Neural cell (in vitro differentiated cells): ENCODE measurements at places on chromosomes 6 and 20. TPM values are rescaled to one million over a fixed set of nuclear protein-coding genes. Genes with fewer than 3 reads are reported as not detected.

Gene PEX6
- polyA plus RNA-seq = 20.4 and 27.7 TPM in 2 replicates

Gene CLDN20
- 1.2 TPM in 1 of 2 replicates, not detected in the other for polyA plus RNA-seq

Gene FAM209A
- not detected in 2 replicates for polyA plus RNA-seq

Gene NKAPL
- polyA plus RNA-seq = not detected in 2 replicates

Gene AGER
- 7.2 and 7.5 TPM in 2 replicates for polyA plus RNA-seq

Gene SLC22A3
- polyA plus RNA-seq = 0.10 TPM in 1 of 2 replicates, not detected in the other

Gene RBBP8NL
- polyA plus RNA-seq = not detected in 2 replicates

Gene CFAP61
- 0.42 TPM in 1 of 2 replicates, not detected in the other for polyA plus RNA-seq

Gene MYLK4
- polyA plus RNA-seq = 1.2 and 1.3 TPM in 2 replicates
